ENCODE measurements at places on chromosomes 6 and 20.

DNA sequence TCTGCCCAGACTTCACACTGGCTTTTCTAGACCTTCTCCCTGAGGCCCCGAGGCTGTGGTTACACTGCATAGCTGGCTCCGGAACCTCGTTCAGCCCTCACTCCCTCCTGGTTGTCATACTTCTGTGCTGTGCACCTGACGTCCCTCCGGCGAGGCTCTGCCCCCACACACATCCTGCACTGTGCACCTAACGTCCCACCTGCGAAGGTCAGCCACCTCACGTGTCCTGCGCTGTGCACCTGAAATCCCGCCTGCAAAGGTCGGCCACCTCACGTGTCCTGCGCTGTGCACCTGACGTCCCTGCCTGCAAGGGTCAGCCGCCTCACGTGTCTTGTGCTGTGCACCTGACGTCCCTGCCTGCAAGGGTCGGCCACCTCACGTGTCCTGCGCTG lies 111.0 kb upstream of the FRMD1 start:
- DNase-seq: no peak

GRCh38 chr20:642398-643174 lies 10.4 kb downstream of the SRXN1 start:
- DNase-seq: no peak

DNA sequence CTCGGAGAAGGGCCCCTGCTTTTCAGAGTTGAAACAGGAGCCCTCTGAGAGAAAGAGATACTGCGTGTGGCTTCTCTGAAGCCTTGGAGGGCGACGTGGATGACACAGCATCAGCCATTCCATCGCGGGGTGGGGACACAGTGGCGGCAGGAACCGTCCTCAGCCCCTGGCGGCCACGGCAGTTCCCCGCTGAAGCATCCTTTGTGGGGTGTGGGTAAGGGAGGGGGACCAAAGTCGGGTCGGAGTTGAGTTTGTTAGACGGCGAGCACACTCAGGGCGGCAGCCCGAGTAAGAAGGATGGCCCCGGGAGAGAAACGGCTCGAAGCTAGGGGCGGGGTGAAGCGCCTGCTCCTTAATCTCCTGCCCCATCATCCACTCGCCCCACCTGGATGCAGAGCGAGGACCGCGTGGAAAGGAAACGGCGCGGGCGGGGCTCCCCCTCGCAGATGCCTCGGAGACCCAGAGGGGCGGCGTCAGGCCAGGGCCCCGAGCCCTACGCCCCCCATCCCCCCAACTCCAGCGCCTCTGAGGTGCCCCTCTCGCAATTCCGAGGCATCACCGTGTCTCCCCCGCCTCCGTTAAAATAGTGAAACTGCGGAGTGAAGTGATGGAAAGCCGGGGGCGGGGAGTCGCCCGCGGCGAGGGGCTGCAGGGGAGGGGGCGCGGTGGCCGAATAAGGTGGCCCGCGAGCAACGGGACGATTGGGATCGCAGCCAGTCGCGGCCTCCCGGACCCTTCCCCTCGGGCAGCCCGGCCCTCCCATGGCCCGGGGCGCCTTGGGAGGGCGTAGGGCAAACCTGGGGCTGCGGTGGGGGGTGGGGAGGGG lies 796 bp upstream of the RREB1 start:
- DNase-seq: no peak

GRCh38 chr6:51339728-51340127 lies 521.1 kb downstream of the TFAP2B start:
- no peak for DNase-seq

GRCh38 chr6:32982084-32982701 lies 13.8 kb downstream of the BRD2 start:
- no peak for DNase-seq

DNA sequence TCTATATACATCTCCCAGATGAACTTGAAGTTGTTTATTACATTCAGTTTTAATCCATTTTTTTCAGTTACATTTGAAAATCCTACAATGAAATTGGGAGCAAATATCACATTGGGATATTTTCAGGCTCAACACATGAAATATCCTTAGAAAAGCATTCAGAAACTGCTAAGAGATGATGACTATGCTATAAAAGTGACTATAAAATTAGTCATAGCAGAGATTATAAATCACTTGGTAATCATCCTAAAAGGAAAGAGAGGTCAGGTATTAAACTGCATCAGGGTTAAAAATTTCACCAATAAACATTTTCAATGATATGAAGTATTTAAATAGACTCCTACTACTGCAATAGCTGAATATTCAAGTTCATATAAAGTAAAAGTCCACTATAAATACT lies 987.7 kb downstream of the GRIK2 start:
- no peak for DNase-seq

GRCh38 chr6:14467591-14467990 lies 350.0 kb downstream of the CD83 start:
- DNase-seq: no peak

DNA sequence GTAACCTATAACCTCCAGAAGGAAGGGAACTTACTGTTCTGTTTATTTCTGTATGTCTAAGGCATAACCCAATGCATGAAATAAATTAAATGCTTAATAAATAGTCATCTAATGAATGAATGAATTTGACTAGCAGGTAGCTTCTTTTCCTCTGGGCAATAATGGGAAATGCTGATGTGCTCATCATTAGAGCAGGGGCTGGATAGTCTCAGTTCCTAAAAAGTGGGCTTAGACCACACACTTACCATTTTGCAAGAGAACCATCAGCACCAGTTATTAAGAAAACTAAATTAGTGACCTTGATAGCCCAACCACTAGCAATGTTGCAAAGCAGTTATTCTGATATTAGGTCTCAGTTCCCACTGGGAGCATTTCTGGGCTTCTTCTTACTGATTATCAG lies 449.7 kb downstream of the CDC5L start:
- DNase-seq: no peak

DNA sequence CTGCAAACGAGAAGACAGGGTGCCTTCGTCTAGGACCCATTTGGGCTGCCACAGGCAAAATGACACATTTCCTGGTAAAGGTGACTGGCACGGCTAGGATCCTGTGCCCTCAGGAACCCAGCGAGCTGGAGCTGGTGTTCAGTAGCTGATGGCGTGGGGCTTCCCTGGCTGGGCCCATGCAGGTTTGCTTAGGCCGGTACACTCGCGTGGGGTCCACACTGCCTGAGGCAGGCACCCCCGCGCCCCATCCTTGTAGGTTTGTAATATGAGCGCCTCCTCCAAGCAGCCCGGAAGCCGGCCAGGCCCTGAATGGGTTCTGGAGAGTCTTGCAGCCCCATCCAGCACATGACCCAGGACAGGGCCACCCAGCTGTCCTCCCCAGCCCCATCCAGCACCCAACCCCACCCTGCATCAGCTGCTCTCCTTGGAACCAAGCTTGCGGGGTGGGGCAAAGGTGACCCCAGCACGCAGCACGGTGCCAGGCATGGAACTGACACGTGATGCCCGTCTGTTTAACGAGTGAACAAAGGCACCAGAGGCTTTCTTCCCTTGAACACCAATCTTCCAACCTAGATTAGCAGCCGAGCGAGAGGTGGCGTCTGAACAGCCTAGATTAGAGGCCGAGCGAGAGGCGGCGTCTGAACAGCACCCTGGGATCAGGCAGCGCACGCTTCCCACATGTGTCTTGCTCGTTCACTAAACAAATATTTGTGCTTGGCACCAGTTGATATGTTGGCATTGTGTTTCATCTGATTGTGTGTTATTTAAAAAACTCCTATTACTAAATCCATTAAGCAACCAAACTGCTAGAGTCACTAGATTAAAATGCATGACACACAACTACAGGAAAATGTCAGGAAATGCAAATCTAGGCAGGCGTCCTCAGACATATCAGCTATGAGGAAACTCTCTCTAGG lies 112.1 kb downstream of the DLL1 start:
- no peak for DNase-seq

DNA sequence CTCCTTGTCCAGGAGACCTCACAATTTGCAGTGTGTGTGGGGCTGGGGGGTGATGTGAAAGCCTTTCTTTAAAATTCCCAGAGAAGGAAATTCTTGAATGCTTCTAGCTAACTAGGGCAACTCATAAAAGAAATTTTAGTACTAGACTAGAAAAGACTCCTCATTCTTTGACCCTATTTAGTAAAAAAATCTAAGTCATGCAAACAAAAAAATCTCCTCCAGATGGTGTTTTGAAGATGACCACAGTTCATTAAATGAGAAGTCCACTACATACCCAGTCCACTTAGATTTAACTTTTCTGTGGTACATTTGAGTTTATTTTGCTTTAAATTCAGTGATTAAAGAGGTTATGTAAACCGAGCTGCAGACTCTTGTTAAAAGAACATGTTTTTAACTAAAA lies 67.5 kb downstream of the NDUFAF5 start:
- DNase-seq: no peak

DNA sequence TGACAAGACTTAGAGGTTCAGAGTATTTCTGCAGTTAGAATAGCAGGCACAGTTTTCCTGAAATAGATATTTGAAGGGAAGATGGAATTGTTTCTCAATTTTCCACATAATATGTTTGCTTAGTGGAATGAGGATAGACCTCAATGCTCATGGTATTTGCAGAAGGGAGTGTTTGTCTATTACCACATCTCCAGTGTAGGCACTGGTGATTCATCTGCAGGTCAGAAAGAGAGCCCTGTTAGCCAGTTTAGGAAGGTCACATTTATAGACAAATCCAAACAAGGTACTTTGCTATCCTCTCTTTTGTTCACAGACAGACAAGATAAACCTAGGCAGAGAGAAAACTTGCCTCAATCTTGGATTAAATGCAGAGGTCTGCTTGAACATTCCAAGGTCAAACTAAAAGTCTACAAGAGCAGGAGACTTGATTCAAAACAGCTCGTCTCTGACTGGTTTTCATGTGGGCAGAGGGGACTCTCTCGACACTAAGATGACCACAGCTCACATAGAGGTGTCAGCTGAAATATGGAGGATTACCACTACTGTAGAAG lies 22.8 kb downstream of the ISM1 start:
- peak; percentile 77 for DNase-seq

DNA sequence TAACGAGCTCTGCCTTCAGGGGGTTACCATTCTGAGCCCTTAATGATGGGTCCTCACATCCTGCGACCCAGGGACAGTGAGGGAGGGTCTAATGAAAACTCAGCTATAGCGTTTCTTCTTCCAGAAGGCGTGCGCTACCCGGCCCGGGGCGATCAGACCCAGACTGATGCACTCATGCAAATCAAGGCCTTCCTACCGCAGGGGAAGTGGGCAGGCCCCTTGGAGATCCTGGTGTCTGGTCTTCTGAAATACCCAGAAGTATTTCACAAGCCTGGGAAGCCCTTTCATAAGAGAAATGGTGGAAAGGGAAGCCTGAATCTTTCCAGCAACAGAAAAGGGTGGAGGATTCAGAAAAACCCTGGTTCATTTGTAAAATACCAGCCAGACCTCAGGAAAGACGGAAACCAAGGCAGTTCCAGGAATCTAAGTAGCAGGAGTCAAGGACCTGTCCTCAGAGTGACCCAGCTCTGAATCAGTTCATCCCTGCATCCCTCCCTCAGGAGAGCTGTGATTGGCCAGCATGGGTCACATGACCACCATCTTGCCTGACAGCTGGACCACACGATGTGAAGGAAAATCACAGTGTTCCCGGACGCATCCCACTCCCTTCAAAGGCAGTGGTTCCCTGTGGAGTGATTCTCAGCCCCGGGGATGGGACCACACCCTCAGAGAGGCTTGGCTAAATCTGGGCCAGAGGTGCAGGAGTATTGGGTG lies 12.7 kb downstream of the BFSP1 start:
- no peak for DNase-seq

- DNase-seq: no peak
Measured at GRCh38 chr6:19169366-19169765, 667.8 kb upstream of the ID4 start.

DNA sequence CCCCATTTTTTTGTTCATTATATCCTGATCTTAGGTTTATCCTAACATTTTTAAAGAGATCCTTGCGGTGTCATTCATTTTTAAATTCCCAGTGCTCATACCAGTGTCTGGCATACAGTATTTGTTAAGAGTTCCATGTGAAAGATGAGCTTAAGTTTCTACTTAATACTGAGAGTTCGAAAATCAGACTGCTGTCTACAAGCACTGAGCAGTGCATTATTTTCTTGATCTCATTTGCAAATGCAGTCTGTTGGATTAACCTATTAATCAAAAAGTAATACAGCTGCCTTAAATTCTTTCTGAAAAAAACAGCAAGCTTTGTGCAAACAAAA lies 663 bp downstream of the COQ3 start:
- no peak for DNase-seq

DNA sequence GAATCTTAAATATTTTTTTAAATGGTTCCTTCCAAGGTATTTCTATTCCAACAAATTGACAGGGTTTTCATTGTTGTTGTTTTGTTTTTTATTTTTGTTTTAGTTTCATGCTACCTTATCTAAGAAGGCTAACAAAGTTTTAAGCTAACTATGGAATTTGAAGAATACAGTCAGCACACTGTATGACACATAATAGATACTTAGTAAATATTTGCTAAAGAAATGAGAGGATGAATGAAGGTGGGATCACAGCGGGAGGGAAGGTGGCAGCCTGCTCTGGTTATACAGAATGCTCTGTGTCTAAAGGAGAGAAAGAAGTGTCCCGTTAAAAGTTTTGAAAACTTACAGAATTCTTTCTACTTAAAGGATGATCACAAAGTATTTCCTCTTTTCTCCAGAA lies 43.7 kb upstream of the DST start:
- DNase-seq: no peak

DNA sequence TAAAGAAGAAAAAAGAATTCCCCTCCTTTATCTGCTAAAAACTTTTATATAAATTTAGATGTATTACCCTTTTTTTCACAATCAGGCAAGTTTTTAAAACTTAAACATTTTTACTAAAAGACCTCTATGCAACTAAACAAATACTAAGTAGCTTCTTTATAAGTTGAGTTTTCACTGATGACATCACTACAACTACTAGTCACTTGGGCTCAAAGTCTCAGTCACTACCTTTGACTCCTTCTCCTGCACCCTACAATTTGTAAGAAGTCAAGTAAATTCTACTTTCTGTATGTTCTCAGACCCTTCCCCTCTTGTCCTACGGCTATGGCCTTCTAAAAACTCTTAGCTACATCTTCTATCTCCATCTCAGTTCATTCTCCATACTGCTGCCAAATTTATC lies 11.2 kb downstream of the SUPT3H start:
- no peak for DNase-seq

All from kidney glomerular epithelial cell (primary cell).